Left ventricle myocardium superior (tissue), 1 donor: ENCODE measurements at places on chromosomes 1 and 21. TPM values are rescaled to one million over a fixed set of nuclear protein-coding genes. Genes with fewer than 3 reads are reported as not detected.

- DNase-seq, result no peak
Measured at GRCh38 chr1:236407059-236407458, 13.0 kb downstream of the EDARADD start.

GRCh38 chr1:51093581-51093980 is 8.4 kb upstream of the C1orf185 start:
- no peak for DNase-seq

C1orf94 gene
- total RNA-seq, result not detected

DNA sequence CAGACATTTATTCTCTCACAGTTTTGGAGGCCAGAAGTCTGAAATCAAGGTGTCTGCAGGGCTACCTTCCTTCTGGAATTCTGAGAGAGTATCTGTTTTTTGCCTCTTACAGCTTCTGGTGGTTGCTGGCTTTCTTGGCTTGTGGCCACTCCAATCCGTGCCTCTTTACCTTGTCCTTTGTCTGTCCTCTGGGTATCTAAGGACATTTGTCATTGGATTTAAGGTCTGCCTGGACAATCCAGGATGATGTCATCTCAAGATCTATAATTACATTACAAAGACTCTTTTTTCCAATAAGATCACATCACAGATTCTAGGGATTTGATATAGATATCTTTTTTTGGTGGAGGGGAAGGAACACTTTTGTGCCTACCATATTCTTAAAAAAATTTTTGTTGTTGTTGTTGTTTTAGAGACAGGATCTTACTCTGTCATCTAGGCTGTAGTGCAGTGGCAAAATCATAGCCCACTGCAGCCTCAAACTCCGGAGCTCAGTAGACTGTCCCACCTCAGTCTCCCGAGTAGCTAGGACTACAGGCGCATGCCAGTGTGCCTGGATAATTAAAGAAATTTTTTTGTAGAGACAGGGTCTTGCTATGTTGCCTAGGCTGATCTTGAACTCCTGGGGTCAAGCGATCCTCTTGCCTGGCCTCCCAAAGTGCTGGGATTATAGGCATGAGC is 61.9 kb downstream of the XPR1 start:
- DNase-seq, result peak; percentile 37

- DNase-seq, result no peak
Measured at GRCh38 chr1:3024588-3024987, 3.3 kb downstream of the ACTRT2 start.

DNA sequence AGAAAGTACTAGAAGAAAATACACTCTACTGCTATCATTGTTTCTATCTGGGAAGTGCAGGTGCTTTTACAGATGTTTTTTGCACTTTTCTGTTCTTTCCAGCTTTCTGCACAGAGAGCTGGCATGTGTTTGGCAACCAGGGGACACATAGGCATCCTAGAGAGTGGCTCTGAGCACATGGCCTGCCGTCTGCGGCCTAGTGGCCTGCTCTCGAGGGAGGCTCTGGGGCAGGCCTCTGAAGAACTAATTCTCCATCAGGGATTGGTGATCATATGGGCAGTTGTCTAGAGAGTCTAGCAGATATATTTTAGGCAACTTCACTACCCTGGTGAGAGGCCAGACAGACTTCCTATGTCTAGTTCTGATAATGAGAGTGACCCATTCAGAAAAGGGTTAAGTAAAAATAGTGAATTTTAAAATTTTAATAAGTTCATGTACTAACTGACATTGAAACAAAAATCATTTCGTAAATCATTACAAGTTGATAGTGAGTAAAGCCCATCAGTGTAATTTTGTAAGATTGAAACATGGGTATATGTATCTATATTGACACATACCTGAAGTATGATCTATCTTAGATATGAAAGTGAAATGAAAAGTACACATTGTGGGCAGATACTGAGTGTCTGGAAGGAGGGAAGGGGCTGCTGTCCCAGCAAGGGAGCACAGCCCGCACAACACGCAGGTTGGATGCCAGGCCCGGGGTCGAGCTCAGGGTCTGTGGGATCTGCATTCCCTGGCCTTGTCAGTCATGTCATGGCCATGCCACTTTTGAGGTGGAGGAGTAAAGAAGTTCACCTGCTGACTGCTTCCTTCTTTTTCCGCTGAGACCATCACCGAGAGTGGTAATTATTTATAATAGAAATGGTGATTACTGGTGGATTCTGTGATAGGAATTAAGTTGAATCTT is 79.8 kb downstream of the PCBP3 start:
- no peak for DNase-seq

RRP1B gene
- 9.9 TPM for total RNA-seq

DNA sequence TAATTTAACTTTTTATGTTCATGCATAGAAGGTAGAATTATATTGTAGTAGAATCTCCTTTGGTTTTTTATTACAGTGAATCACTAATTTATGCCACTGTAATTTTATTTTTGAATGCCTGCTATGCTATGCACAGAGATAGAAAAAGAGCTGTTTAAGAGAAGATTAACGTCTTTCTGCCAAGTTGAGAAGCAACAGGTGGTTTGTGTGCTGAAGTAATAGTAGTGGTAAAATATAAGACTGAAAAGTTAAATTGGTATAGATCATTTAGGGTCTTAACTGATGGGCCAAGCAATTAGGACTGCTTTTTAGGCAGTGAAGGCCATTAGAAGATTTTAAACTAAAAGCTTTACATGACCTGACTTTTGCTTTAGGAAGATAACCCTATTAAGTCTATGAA is 115.1 kb downstream of the SYT14 start:
- DNase-seq, result no peak

- no peak for DNase-seq
Measured at GRCh38 chr1:91791103-91791502, 94.8 kb downstream of the TGFBR3 start.

KCNE1 gene
- 5.3 TPM for total RNA-seq

GRCh38 chr1:230548357-230548756 is 93.9 kb upstream of the COG2 start:
- DNase-seq, result no peak
